ENCODE measurements at places on chromosomes 4 and X.
A peak's percentile ranks its signal among the peaks of the same experiment; 100 is the strongest.

GRCh38 chr4:173493041-173493440 is 37.0 kb downstream of the HAND2 start:
- DNase-seq, result no peak

GRCh38 chr4:54227256-54228055 is 1.6 kb upstream of the PDGFRA start:
- peak; percentile 6 for DNase-seq

- DNase-seq, result no peak
Observed at GRCh38 chrX:63526863-63527262, 175.7 kb upstream of the SPIN4 start.

GRCh38 chr4:48904541-48905142 is 1.9 kb downstream of the OCIAD2 start:
- DNase-seq, result no peak

DNA sequence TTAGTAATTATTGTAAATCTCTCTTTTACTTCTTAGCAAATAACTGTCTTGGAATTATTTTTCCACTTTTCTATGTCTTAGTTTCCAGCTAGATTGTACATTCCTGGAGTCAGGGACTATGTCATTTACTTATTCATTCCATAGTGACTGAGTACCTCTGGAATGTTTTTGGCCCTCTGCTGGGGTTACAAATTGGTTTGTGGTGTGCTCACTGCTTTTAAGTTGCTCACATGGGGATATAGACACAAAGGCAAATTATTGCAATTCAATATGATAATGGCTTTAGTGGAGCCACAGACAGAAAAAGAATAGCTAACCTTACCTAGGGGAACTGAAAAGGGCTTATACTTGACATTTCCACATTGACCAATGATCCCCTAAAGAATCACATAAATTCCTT is 63.7 kb upstream of the PDGFRA start:
- DNase-seq, result no peak

DNA sequence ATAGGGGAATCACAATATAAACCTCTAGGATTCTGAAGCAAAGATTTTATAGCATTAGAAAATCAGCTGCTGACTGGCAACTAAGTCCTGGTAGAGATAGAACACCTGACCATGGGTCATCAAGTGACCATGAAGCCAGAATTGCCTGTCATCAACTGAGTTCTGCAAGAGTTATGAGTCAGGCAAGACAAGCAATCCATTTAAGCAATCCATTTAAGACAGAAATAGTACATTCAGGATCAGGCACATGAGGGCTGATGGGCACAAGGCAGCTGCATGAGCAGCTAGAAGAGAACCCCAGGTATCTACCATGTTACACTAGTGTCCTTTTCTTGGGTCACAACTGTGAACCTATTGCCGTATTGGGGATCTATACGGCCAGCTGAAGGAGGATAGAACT is 98.9 kb downstream of the SPRY1 start:
- no peak for DNase-seq

- no peak for DNase-seq
Observed at GRCh38 chrX:39893417-39894338, 204.1 kb downstream of the BCOR start.

DNA sequence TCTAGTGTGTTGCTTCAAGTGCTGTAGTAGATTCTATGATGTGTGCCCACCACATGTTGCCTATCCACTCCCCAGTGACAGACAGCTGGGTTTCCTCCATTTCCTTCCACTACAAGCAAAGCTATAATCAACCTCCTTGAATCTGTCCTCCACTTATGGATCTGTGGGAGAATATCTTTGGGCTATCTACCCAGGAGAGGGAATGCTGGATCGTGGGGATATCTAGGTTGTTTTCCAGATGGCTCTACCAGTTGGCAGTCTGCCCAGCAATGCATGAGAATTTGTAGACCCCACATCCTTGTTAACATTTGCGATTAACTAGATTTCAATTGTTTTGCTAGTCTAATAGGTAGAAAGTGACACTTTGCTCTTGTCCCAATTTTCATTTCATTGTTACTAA is 10.3 kb downstream of the NMU start:
- DNase-seq, result no peak
